NCI-H2029 (cell line): ENCODE measurements at places on chromosomes 5 and 9.
A peak's percentile ranks its signal among the peaks of the same experiment; 100 is the strongest.

GRCh38 chr5:76652809-76653414, 29.7 kb upstream of the F2RL2 start:
- no peak for DNase-seq

- no peak for DNase-seq
Observed at GRCh38 chr5:1814183-1815020, 13.2 kb downstream of the NDUFS6 start.

- no peak for DNase-seq
Observed at GRCh38 chr9:69671311-69671878, 776 bp downstream of the APBA1 start.

- DNase-seq, result peak; percentile 39
Observed at GRCh38 chr5:99104538-99105132, 175.8 kb upstream of the CHD1 start.

DNA sequence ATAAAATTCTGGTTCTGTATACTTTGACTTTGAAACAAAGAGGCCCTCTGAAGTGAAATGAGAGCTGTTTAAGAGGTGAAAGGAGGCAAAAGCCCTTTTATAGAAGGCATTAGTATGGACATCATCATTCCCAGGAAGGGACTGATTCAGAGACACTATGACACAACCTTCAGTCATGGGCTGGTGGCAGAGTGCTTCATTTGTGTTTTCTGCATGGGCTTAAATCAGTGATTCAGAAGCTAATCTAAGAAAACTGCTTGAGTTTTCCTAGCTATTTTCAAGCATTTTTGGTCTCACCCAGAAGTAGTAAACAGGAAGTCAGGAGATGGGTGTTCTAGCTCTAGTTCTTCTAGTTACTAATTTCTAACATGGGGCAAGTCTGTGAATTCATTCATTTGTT, 288.9 kb downstream of the TRPM3 start:
- no peak for DNase-seq

DNA sequence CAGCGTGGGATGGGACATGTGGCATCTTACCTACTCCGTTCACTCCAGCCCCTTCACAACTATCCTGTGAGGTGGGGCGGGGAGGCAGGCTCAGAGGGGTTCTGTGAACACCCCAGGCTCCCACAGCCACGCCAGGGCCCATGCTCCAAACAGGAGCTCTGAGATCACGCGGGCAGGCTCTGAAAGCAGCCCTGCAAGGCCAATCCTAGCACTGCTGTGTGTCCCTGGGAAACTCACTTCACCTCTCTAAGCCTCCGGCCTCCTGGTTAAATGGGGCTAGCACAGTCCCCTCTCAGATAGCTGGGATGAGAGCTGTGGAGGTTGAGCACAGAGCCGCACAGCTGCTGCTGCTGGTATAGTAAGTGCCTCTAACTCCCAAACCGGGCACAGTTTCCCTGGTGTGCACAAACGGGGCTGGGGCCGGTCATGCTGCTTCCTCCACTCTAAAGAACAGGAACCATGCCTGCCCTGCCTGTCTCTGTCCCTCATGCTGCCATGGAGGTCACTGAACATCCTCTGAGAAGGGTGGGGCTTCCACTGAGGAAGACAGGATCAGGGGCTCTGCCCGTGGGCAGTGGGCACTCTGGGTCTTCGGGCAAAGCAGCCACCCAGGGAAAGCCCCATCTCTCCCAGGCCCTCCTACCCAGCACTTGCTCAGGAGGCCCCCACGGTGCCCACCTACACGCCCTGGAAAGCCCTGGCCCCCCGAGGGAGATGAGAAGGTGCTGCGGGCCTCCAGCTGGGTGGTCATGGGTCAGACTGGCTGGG, 13.0 kb upstream of the ASS1 start:
- DNase-seq, result no peak

GRCh38 chr5:163880302-163880701, 374.9 kb downstream of the MAT2B start:
- DNase-seq, result no peak

- no peak for DNase-seq
Observed at GRCh38 chr5:10699281-10699874, 61.7 kb downstream of the DAP start.

GRCh38 chr9:126704892-126705766, 91.4 kb downstream of the LMX1B start:
- peak; percentile 68 for DNase-seq

GRCh38 chr9:129624168-129624759, 1.7 kb upstream of the NTMT1 start:
- peak; percentile 21 for DNase-seq

DNA sequence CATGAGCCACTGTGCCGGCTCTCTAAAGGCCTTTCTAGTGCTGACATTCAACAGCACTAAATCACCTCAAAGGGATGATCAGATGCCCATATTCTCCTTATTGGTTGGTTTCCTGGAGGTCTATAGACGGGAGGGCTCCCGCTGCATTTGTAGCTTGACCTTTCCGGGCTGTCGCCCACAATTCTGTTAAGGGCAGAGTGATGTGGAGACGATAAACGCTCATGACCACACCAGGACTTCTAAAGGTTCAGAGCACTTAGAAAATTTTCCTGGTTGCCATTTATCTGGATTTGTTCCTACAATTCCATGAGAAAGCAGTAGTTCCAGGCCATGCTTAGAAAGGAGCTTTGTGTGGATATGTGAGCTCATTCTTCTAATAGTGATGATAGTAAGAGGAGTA, 170.3 kb downstream of the SLC12A2 start:
- no peak for DNase-seq

DNA sequence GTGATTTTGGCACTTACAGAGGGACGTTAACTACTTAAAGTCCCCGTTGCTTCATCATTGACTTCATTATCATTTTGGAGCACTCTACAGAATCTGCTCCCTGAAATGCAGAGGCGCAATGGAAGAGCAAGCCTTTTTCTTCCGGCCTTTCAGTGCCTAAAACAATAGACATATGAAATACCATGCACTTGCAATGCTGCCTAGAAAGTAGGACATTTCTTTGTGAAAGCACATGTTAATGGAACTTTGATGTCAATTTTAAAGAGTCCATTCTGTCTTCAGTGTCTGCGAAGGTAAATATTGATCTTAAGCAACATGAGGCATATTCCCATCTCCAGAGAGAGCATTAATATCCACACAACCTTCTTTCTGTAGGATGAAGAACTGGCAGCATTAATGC, 36.3 kb downstream of the ITGA2 start:
- DNase-seq, result no peak

GRCh38 chr5:159972538-159973362, 36.2 kb upstream of the TTC1 start:
- no peak for DNase-seq

GRCh38 chr9:93216073-93216365, 32.1 kb downstream of the WNK2 start:
- no peak for DNase-seq

DNA sequence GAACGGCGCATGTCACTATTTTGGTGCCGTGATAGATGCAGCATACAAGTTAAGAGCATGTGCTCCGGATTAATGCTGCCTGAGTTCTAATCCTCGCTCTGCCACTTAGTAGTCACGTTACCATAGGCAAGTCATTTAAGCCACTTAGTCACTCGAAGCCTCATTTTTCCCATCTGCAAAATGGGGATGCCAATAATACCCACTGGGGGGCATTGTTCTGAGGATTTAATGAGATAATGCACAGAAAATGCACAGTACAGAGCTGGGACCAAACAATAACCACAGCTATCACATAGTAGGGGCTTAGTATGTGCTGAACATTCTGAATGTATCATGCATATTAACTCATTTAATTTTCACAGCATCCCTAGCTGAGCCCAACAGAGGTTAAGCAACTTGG, 9.1 kb downstream of the NIPAL4 start:
- DNase-seq, result no peak

GRCh38 chr5:144036476-144036875, 134.0 kb downstream of the YIPF5 start:
- DNase-seq, result no peak

- no peak for DNase-seq
Observed at GRCh38 chr9:113618836-113619490, 155.4 kb downstream of the RGS3 start.
